Calu3 (cell line): ENCODE measurements at places on chromosomes 5 and 9. TPM values are rescaled to one million over a fixed set of nuclear protein-coding genes. Genes with fewer than 3 reads are reported as not detected.

GRCh38 chr5:74294231-74294705, 346.3 kb downstream of the ENC1 start:
- no peak for DNase-seq

DNA sequence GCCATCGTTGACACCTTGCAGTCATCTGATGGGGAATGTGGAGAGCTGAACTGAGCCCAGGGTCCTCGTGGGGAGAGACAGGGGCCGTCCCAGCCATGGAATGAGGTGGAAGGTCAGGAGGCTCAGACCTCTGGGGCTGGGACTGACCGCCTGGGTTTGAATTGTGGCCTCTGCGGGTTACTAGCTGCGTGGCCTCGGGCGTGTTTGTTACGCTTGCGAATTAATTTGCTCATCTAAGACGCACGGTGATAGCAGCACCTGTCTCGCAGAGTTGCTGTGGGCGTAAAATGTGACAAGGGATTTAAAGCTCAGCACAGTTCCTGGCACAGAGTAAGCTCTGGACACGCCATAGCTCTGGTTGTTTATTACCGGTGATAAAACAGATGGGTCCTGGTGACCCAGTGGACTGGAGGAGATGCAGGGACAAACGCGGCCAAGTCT, 19.4 kb upstream of the DAB2IP start:
- DNase-seq, result no peak

- no peak for DNase-seq
Measured at GRCh38 chr5:76983468-76983867, 30.6 kb downstream of the CRHBP start.

DNA sequence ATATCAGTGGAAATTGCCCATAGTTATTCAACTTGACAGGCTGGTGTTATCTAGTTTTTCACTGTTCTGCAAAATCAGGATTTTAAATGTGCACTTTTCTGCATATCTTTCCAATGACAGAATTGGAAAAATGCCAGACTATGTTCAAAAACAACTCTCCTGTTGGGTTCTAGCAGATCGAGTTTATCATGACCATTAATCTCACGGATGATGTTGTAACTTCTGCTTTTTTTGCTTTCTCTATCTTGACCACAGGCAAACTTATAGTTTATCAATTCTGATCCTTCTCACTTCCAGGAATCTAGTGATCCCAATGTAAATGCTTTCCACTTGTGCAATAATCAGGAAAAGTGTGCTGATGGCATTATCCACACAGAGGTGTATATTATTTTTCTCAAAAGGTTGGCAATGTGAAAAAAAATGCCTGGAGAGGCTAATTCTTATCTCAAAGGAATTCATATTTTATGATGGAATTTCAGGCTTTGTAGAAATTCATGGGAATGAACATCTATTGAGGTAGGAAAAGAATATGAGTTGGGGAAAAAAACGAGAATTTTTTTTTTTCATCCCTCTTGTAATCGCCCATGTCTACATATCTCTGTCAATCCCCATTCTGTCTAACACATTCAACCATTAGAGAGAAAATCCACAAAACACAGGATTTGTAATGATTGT, 73.6 kb upstream of the DAB2 start:
- no peak for DNase-seq

DNA sequence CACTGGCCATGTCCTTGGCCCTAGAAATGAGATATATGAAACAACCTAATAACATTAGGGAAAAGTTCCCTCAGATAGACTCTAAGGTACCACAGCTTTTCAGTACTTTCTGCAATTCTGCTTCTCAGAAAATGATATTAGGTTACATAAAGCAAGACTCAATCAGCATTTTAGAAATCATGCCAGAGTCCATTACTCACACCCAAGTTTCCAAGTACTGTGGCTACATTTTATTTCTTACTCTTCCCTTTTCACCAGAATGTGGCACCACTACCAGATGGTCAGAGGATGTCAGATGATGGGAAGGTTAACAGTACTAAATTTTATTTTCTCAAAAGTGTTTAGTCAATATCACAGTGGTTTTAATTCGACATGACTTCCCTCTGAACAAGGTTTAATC, 217.2 kb downstream of the MLLT3 start:
- no peak for DNase-seq

DNA sequence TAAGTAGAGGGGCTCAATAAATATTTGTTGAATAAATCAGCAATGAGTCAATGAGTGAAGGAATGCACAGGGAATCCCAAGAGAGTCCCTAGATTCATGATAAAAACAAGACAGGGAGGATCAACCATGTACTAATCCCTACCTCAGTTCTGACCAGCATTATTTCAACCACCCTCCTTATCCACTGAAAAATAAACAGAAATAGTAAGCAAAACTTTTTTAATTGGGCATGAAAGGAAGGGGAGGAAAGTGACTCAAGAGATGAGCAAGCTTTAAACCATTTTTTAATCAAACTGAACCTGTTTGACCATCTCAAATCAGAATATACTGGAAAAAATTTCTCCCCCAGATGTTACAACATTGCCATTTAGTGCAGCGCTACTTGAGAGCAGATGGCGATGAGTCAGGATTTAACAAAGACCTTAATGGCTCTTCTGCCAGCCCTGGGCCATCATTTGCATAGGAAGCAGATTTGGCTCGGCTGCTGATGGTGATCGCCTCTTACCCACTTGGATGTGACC, 194.8 kb upstream of the SLC30A5 start:
- no peak for DNase-seq

- DNase-seq, result peak; percentile 68
Measured at GRCh38 chr9:113548221-113549041, 84.9 kb downstream of the RGS3 start.

- no peak for DNase-seq
Measured at GRCh38 chr9:112866662-112867274, 23.9 kb downstream of the SLC46A2 start.

DNA sequence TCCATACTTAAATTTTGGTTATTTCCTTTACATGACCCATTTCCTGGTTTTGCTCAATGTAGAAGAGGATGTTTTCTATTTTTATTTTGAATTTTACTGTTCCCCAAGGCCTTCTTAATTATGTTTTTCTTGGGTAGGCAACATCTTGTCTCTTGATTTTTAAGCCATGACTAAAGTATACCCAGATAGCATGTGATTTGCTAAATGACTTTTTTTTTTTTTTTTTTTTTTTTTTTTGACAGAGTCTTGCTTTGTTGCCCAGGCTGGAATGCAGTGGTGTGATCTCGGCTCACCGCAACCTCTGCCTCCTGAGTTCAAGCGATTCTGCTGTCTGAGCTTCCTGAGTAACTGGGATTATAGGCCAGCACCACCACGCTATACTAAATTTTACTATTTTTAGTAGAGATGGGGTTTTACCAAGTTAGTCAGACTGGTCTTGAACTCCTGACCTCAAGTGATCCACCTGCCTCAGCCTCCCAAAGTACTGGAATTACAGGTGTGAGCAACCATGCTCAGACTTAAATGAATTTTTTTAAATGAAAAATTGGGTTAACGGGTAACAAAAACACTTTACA, 198.6 kb upstream of the DAB2 start:
- no peak for DNase-seq

- no peak for DNase-seq
Measured at GRCh38 chr9:36438536-36439236, 38.6 kb upstream of the RNF38 start.

- no peak for DNase-seq
Measured at GRCh38 chr9:70805949-70806348, 315.5 kb downstream of the TRPM3 start.

DNA sequence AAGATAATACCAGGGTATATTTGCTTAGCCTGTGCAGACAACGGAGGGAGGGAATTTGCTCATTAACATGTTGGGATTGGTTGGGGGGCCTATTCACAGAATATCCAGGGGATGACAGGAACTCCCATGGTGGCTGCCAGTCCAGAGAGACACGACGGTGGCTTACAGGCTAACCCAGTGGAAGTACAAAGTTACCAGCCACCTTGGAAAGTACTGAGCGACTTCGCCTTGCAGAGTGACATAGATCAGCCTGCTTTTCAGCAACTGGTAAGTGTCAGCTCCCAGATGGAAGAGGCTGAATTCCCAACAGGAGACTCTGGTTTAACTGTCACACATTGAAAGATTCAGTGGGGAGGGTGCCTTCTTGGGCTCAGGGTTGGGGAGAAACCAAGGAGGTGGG, 7.9 kb downstream of the ISL1 start:
- no peak for DNase-seq

DNA sequence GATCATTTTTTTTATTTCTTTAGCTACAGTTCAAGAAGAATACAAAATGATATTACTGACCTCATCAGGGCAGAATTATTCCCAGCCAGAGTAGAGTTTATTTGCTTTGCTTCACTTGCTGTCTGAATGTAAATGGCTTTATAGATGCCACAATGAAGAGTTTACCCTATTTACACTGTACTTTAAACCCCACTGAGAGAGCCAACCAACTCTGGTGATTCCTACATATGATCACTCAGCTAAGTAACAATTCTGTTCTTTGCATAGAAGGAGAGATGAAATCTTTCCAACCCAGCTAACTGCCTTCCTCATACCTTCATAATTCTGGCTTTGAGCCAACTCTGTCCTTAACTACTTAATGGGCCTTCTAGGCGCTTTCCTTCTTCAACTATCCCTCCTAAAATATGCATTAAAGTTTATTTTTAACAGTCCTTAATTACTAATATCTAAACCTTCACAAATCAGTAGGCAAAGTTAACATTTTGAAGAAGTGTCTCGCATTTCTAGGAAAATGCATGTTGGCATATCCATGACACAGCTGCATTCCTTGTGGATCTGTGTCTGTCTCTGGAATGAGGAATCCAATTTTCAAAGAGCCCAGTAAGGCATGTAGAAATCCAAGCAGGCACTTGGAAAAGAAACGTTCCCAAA, 284.8 kb upstream of the GRAMD2B start:
- peak; percentile 6 for DNase-seq

DNA sequence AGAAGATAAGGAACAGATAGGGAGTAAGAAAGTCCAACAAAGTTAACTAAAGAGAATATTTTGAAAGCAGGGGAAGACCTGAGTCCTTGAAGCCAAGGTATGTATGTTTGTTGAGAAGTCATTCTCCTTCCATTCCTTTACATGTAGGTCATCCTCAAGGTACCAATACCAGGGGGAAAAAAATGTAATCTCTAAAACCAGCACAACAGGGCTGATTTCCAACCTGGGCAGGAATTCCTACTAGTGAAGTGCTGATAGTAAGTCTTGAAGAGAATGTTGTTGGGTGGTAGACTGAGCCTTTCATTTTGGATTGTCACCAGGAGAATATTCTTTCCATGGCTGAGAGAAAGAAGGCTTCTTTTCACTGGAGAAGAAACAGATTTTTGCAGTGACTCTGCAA, 117.1 kb upstream of the ZNF462 start:
- DNase-seq, result no peak

- no peak for DNase-seq
Measured at GRCh38 chr5:175098301-175098700, 345.7 kb downstream of the DRD1 start.

DNA sequence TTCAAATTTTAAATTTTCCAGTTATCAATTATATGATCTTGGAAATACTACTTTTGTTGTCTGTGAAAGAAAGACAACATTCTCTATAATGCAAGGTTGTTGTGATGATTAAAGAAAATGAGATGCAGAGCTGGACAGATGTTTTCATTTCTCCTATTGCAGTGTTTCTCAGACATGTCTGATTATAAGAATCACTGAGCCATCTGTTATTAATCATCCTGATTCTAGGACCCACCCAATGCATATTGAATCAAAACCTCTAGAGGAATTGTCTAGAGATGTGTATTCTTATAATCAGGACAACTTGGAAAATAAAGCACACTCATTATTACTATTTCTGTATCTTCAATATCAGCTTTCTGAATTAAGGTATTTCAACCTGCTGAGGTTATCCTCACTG, 121.1 kb upstream of the ASTN2 start:
- DNase-seq, result no peak

- no peak for DNase-seq
Measured at GRCh38 chr5:16515532-16515931, 49.9 kb upstream of the ZNF622 start.

DNA sequence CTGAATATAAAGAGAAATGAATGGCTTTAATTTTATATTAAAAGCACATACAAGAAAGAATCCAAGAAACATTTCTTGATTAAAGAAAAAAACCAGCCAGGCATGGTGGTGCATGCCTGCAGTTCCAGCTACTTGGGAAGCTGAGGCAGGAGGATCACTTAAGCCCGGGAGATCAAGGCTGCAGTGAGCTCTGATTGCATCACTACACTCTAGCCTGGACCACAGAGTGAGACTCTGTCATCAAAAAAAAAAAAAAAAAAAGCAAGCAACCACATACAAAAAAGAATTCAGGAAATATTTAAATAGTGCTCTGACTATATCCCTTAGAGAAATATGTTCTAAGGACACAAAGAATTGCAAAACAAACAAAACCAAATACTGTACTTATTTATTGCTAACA, 2.5 kb upstream of the PLAC8L1 start:
- DNase-seq, result no peak

- no peak for DNase-seq
Measured at GRCh38 chr5:178439493-178440180, 150.6 kb downstream of the COL23A1 start.

GRCh38 chr9:132596200-132596599, 13.8 kb downstream of the BARHL1 start:
- no peak for DNase-seq

GRCh38 chr5:16970260-16970659, 34.2 kb upstream of the MYO10 start:
- no peak for DNase-seq

GRCh38 chr5:149551227-149552037, at the start of gene CSNK1A1:
TSS of gene CSNK1A1 (minus strand) at chr5:149551439. CDS start at chr5:149550964, 475 bp downstream.
- DNase-seq, result peak; percentile 99

GRCh38 chr5:62707563-62707962, 128.9 kb downstream of the LRRC70 start:
- DNase-seq, result no peak

DNA sequence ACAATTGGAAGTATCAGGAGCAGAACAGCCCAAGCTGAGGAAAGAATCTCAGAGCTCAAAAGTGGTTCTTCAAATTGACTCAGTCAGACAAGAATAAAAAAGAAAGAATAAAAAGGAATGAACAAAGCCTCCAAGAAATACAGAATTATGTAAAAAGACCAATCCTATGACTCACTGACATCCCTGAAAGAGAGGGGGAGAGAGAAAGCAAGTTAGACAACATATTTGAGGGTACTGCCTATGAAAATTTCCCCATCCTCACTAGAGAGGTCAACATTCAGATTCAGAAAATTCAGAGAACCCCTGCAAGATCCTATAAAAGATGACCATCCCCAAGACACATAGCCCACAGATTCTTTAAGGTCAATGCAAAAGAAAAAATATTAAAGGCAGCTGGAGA, 173.2 kb downstream of the ALDH1A1 start:
- no peak for DNase-seq

GRCh38 chr5:5326115-5326758, 96.2 kb upstream of the ICE1 start:
- DNase-seq, result no peak

- no peak for DNase-seq
Measured at GRCh38 chr5:159131951-159132350, 32.2 kb upstream of the EBF1 start.

GRCh38 chr5:133321833-133322420, 270.1 kb downstream of the HSPA4 start:
- DNase-seq, result no peak

NDOR1 gene
- total RNA-seq, result 26.4 and 27.7 TPM in 2 replicates

OR13C3 gene
- total RNA-seq, result not detected in 2 replicates

FOXD4L4 gene
- total RNA-seq, result 1.5 and 1.8 TPM in 2 replicates

BTNL3 gene
- not detected in 2 replicates for total RNA-seq

XRCC4 gene
- total RNA-seq, result 25.5 and 34.2 TPM in 2 replicates

PCDHB11 gene
- 0.83 and 0.85 TPM in 2 replicates for total RNA-seq

FYB1 gene
- total RNA-seq, result 30.8 and 42.8 TPM in 2 replicates

C5orf52 gene
- not detected in 2 replicates for total RNA-seq

ABHD17B gene
- total RNA-seq, result 16.5 and 17.3 TPM in 2 replicates

KCNV2 gene
- not detected in 2 replicates for total RNA-seq
